ENCODE measurements at places on chromosomes 12 and 14. TPM values are rescaled to one million over a fixed set of nuclear protein-coding genes. Genes with fewer than 3 reads are reported as not detected.

DUSP6 gene
- total RNA-seq: 49.4 TPM

KRT6C gene
- total RNA-seq: not detected

TNS2 gene
- total RNA-seq: 153 TPM

HOXC4 gene
- total RNA-seq: 2.6 TPM

SYCP3 gene
- total RNA-seq: 0.22 TPM

IL26 gene
- total RNA-seq: not detected

CD163 gene
- total RNA-seq: 817 TPM

DCN gene
- 2,418 TPM for total RNA-seq

DEGS2 gene
- not detected for total RNA-seq

PRICKLE1 gene
- 5.3 TPM for total RNA-seq

LRRC43 gene
- 1.5 TPM for total RNA-seq

MYH6 gene
- total RNA-seq: not detected

DEPDC4 gene
- 2.4 TPM for total RNA-seq
